Osteoblast (primary cell): ENCODE measurements at places on chromosomes 13 and 19. TPM values are rescaled to one million over a fixed set of nuclear protein-coding genes. Genes with fewer than 3 reads are reported as not detected.

DNA sequence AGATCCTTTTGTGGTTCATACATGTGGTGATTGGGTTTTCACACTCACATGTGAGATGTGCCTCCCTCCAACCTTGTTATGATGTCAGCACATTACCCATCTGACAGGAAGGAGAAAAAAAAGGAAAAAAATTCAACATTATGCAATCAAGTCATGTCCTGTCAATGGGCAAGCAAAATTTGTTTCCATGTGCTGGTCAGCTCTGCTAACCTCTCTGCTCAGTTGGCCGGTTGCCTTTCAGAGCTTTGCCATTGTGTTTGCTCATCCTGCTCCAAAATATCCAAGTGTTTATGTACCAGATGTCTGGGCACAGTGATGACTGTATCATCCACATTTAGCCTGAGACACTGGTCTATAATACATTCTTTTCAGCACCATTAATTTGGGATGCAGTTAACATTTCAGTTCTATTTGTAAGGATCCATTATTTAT lies 27.0 kb upstream of the METTL21C start:
- peak; percentile 53 for DNase-seq

DNA sequence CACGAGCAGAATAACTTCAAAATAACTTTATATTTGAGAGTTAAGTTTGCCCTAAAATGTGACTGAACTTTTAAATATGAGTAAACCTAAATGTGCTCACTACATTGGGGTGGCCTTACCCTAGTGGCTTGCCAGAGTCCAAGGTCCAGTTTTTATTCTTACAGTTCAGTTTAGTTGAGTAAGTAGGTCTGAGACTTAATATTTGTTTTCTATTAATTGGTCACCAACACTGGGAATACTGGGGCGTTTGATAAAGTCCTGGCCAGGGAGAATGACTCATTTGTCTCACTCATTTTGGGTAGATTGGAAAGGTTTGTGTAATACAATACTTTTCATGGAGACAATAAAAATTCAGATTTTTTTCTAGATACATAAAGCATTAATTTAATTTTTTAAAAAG lies 127.8 kb upstream of the SPATA13 start:
- no peak for DNase-seq

Gene OR7A5
- not detected in 2 replicates for total RNA-seq

DNA sequence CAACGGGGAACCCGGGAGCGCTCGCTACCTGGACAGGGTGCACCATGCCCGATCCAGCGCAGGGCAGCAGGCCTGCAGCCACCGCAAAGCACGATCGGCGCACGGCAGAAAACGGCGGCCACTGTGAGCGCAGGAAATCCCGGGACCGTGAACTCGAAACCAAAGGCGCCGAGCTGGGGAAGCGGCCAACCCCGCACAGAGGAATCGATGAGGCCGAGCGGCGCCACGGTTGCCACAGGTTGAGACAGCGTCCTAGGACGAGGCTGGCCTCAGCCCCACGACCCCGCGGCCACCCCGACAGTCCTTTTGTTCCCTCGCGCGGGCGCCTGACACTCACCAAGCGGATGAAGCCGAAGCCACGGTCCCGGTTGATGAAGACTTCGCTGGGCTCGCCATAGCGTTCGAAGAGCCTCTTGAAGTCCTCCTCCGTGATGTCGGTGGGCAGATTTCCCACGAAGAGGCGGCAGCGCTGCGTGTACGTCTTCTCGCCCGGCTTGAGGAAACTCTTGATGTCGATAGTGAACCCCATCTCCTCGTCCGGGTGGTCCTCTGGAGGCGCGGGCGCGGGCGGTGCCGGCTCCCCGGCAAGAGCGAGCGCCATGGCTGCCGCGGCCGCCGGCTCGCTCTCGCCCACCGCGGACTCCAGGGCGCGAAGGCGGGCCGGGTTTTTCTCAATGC lies 557 bp downstream of the PSPC1 start:
- DNase-seq: peak; percentile 90

Gene SIAH3
- not detected in 2 replicates for total RNA-seq

DNA sequence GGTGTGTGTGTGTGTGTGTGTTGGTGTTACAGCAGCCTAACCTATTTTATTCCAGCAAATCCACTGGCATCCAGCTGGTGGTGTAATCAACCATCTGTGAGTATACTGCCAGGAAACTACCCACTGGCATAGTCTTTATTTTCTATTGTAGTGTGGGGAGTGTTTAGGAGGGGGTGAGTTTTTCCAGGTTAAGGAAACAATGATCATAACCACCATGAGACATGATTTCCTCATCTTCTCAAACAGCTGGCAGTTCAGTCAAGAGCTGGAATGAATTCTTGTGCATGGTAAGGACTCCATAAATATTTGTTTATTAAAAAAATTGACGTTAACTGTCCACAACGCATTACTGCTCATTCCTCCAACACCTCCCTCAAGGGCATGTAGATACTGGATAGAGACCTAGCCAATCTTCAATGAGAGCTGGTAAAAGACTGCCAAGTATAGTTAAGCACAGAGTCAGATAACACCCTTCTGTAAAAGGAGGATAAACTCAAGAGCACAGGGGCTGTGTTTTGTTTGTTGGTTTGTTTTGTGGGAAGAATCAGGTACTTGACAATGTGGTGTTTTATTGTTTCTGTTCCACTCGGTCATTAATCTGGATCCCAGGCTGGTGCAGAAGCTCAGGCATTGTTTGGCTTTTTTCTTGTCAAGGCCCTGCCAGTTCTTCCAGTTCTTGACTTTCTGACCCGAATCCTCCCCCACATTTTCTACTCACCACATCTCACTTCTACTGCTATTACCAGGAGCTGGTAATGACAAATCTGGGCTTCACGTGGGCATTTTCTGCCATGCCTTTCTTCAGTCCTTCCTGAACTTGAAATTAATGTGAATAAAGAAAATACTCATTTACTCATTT lies 31.6 kb upstream of the SLC46A3 start:
- DNase-seq: no peak

Gene DZIP1
- 33.9 and 34.0 TPM in 2 replicates for total RNA-seq

DNA sequence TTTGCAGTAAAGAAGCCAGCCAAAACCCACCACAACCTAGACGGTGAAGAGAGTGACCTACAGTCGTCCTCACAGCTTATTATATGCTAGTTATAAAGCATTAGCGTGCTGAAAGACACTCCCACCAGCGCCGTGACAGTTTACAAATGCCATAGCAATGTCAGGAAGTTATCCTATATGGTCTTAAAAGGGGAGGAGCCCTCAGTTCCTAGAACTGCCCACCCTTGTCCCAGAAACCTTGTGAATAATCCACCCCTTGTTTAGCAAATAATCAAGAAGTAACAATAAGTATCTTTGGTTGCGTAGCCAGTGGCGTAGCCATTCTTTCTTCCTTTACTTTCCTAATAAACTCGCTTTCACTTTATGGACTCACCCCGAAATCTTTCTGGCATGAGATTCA lies 227.9 kb upstream of the ARGLU1 start:
- no peak for DNase-seq

- no peak for DNase-seq
These were observed 128.7 kb downstream of the LIG4 start for GRCh38 chr13:108086678-108087077.

Gene KLK1
- not detected in 2 replicates for total RNA-seq

Gene LINGO3
- not detected in 2 replicates for total RNA-seq

Gene SMIM44
- total RNA-seq: not detected in 2 replicates

Gene BTBD2
- 57.5 and 57.8 TPM in 2 replicates for total RNA-seq

DNA sequence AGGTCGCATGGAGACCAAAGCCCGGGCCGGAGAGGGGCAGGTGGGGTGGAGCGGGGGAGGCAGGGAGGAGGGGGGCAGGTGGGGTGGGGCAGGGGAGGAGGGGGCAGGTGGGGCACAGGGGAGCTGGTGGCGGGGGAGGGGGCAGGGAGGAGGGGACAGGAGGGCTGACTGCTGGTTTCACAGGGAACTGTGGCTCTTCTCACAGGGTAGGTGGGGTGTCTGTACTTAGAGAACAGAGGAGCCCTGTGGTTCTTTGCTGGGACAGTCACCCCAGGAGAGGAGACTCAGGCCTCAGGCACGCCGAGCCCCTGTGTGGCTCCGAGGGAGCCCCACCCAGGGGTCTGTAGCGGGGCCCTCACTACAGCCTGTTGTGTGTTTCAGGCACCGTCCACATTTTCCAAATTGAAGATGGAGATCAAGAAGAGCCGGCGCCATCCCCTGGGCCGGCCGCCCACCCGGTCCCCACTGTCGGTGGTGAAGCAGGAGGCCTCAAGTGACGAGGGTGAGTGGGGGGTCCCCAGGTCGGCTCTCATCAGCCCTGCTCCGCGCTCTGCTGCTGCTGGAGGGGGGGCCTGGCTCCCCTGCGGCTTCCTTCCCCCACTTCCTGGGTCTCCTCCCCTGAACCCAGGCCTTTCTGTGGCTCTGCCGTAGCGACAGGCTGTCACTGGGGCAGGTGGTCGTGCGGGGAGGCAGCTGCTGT lies 162.7 kb downstream of the KDM4B start:
- no peak for DNase-seq

GRCh38 chr13:18951412-18951811 lies 230.2 kb downstream of the TUBA3C start:
- DNase-seq: peak; percentile 63

DNA sequence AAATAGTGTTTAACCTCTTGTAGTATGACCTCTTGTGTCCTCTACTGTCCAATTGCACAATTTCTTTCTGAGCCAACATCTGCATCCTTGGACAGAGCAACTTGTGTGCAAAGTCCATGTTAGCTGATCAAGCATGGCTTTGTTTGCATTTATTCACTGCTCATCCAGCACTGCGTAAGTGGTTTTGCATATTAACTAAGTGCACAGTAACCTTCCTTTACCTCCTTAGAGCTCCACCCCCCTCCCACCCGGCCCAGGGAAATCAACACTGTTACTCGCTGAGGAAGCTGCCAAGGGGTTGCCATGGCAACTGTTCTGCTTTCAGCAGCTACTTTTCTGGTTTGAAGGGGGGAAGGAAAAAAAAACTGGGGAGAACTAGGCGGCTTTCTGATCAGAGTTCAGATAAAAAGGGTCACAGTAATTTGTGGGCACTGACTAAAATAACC lies 153.5 kb upstream of the KLF12 start:
- DNase-seq: peak; percentile 46

DNA sequence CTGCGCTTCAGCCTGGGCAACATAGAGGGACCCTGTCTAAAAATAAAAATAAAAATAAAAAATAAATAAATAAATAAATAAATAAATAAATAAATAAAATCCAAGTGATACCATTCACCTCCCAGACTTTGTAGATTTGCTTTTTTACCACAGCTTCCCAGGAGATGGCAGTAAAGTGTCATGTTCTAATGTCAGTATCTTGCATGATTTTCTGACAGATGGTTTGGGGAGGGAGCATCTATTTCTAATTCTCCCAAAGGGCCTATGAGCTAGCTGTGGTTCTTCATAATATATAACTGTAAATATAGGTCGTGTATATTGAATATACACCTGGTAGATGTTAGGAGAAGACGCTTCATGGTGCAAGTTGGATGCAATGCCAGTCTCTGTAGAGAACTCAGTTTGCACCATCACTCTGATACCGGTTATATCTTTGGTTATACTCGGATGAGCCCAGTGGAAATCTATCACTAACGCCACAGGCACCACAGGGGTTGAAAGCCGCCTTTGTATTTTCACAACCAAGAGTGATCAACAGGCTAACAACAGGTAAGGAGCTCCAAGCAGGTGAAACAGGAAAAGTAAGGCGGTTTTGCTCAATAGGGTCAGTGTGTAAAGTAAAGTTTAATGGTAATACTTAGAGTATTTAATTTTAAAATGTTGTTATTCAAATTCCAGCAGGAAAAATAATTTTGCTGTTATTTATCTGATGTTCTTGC lies 13.9 kb downstream of the APLP1 start:
- peak; percentile 94 for DNase-seq

Gene TMC4
- 0.29 and 0.72 TPM in 2 replicates for total RNA-seq

Gene CABP5
- total RNA-seq: not detected in 2 replicates

GRCh38 chr13:43329702-43330101 lies 306.3 kb downstream of the DNAJC15 start:
- DNase-seq: no peak

Gene CNFN
- not detected in 2 replicates for total RNA-seq

GRCh38 chr19:46016426-46017094 lies 6.3 kb downstream of the PGLYRP1 start:
- peak; percentile 99 for DNase-seq

Gene C1QTNF9
- total RNA-seq: under 0.01 TPM in 1 of 2 replicates, not detected in the other

GRCh38 chr13:82627183-82627582 lies 1255.1 kb downstream of the SLITRK1 start:
- DNase-seq: no peak

- DNase-seq: no peak
These were observed 190.4 kb upstream of the HTR2A start for GRCh38 chr13:47087241-47087640.

Gene IGSF23
- total RNA-seq: not detected in 2 replicates

GRCh38 chr13:72390909-72391308 lies 336.5 kb downstream of the MZT1 start:
- no peak for DNase-seq
